ENCODE measurements at places on chromosomes 13 and 19.

DNA sequence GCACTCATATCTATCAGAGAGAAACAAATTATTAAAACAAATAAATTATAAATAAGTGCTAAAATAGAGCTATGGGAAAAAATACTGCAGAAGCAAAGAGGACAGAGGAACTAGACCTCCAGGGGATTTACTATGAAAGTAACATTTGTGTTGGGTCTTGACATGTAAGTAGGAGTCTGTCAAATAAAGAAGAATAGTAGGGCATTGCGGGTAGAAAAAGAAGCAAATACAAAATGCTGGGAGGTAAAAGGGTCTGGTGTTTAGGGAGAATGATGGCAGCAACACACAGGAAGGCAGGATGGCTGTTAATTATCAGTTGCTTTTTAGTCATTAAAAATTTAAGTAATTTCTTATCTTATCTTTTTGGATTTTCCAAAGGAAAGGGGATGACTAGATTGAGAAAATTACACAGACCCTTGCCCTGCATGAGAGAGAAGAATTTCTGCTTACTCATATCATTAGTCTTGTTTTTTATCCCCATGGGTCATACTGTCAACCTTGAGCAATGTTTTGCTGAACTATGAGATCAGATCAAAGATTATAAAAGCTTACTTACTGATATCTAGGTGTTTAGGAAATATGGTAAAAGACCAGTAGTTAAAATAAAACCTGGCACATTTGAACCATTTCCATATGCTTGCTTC is 472.7 kb downstream of the DIAPH3 start:
- no peak for DNase-seq

GRCh38 chr19:8329996-8330395 is 8.7 kb downstream of the RPS28 start:
- no peak for DNase-seq

- no peak for DNase-seq
Measured at GRCh38 chr19:4018775-4019504, 11.4 kb downstream of the PIAS4 start.

- no peak for DNase-seq
Measured at GRCh38 chr19:41926763-41927496, 1.3 kb downstream of the ERFL start.

DNA sequence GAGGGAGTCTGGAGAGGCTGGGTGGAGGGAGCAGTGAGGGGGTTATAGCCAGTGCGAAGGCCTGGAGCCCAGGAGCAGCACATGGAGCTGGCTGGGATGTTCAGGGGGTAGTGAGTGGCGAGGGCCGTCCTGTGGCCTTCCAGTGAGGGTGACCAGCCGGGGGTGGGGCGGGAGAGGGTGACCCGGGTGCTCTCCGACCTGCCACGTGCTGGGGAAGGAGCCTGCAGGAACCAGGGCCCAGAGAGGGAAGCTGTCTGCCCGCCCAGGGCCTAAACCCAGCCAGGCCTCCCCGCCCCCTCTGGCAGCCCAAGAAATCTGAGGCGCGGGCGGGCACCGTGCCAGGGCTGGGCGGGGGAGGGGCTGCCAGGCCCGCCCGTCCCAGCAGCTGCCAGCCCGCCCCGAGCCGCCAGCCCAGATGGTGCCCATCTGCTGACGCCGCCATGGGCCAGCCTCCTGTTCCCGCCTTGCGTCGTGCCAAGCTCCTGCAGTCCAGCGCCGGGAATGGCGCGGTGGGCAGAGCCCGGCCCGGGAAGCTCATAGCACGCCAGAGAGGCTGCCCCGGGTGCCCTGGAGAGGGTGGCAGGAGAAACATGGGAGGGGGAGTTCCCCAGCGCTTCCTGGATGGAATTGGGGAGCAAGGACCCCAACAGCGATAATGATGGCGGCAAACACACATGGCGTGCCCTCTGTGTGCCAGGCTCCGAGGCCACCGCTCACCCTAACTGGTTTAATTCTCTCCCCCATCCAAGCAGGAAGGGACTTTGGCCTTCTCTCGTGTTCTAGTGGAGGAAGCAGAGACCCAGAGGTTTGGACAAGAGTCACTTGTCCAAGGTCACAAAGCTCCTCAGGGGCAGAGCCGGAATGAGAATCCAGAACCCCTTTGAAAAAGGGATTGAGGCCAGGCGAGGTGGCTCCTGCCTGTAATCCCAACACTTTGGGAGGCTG is 21.5 kb downstream of the NFIC start:
- no peak for DNase-seq

DNA sequence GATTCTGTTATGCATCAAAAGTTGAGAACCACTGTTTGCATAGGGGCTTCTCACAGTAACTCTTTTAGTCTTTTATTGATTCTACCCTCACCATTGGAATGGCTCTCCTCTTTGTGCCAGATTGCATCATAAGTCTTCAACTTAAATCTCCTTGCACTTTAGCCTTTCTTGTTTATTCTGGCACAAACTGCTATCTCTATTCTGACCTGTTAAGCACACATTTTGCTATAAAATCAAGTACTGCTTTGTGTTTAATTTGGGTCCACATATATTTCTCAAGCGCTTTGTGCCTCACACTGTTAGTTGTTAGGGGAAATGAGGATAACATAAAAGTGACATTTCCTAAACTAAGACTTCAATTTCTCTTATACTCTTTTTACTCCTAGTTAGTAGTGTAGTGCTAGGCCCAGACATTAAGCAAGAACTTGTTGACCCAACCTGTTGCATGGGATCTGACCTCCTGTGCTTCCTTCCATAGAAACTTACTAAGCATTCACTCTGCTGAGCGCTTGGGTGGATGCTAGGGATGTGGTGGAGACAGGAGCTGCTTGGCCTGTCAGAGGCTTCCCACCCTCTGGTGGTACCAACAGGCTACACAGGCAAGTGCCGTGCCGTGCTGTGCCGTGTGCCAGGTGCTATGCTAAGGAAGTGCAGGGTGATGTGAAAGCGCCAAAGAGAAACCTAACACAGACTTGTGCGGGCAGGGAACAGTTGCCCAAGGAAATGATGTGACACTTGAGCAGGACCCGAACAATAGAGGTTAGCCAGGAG is 1.2 kb downstream of the UTP14C start:
- no peak for DNase-seq

GRCh38 chr13:30744056-30744680 is 8.8 kb downstream of the ALOX5AP start:
- peak; percentile 93 for DNase-seq

DNA sequence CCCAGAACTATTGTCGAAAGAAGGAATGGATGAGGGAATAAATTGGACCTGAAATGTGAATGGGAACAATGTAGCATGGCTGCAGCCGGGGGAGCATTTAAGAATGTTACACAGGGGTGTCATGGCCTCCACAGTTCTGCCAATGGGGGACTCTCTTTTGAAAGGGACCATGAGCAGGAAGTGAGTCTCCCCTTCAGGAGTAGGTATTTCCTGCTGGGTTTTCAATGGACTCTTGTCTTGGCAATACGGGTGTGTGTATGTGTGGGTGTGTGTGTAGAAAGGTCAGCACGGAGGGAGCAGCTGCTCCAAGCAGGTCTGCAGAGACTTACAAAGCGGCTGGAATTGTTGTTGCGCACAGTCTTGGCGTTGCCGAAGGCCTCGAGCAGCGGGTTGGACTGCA is 24.4 kb downstream of the MYO1F start:
- no peak for DNase-seq

DNA sequence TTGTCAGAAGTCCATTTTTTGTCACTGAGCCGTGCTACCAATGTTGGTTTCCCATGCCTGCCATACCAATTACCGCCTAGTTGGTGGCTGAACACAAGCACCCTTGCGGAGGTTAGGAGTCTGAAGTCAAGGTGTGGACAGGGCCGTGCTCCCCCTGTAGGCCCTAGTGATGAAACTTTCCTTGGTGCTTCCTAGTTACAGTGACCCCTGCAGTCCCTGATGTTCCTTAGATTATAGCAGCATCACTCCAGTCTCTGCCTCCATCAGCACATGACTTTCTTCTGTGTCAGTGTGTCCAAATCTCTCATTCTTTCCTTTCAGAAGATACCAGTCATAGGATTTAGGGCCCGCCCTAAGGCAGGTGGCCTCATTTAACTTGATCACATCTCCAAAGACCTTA is 99.0 kb downstream of the MYO16 start:
- DNase-seq = no peak

GRCh38 chr13:51729866-51730553 is 74.0 kb downstream of the DHRS12 start:
- DNase-seq = peak; percentile 71

All from activated effector memory CD4-positive, alpha-beta T cell treated with anti-CD3 and anti-CD28 coated beads, Interleukin-2, amount 50 U/mL, for 16 hours (primary cell).